Stimulated activated CD4-positive, alpha-beta T cell treated with anti-CD3 and anti-CD28 coated beads, Interleukin-1b, Interleukin-23, amount 100 ng/mL, for 48 hours (primary cell): ENCODE measurements at places on chromosomes 13 and 19.

DNA sequence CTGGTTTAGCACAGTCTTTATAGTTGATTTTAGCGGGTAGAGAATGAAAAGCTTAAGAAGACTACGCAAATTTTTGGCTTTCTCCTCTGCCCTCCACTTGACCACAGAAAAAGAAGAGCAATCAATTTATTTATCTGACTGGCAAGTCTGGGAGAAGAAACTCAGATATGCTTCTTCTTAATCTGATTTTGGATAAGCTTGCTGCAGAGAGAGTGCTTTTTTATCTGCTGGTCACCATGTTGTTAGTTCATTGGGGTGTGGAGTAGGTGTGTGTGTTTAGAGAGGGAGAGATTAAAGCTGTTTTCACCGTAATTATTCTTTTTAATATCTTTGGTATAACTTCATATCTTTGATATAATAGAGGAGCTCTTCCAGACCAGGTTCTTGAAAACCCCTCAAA, 471.4 kb upstream of the SLC10A2 start:
- no peak for DNase-seq

- DNase-seq, result no peak
Measured at GRCh38 chr13:46624353-46624752, 71.4 kb downstream of the LRCH1 start.

DNA sequence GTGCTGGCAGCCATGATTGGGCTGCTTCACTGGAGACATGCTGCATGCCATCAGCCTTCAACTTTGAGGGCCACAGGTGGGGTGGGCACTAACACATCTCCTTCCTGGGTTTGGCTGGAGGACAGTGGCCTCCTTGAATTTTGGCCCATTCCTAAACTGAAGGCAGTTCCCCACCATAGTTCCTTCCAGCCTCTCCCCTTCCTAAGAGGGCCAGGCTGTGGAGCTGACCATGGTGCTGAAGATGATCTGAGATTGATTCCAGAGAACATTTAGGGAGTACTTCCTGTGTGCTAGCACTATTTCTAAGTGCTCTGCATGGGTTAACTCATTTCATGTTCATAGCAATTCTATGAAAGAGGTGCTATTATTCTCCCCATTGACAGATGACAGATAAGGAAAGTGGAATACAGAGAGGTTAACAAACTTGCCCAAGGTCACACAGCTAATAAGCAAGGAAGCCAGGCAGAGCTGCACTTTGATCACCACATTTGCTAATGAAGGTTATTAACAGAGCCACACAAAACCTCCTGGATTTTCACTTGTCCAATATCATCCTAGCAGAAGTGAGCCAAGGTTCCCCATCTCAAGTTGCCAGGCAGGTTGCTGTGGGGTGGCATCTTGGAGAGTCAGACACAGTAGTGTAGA, 175.3 kb downstream of the ZIC5 start:
- DNase-seq, result peak; percentile 6

- DNase-seq, result no peak
Measured at GRCh38 chr13:62418872-62419271, 1003.2 kb upstream of the PCDH20 start.

DNA sequence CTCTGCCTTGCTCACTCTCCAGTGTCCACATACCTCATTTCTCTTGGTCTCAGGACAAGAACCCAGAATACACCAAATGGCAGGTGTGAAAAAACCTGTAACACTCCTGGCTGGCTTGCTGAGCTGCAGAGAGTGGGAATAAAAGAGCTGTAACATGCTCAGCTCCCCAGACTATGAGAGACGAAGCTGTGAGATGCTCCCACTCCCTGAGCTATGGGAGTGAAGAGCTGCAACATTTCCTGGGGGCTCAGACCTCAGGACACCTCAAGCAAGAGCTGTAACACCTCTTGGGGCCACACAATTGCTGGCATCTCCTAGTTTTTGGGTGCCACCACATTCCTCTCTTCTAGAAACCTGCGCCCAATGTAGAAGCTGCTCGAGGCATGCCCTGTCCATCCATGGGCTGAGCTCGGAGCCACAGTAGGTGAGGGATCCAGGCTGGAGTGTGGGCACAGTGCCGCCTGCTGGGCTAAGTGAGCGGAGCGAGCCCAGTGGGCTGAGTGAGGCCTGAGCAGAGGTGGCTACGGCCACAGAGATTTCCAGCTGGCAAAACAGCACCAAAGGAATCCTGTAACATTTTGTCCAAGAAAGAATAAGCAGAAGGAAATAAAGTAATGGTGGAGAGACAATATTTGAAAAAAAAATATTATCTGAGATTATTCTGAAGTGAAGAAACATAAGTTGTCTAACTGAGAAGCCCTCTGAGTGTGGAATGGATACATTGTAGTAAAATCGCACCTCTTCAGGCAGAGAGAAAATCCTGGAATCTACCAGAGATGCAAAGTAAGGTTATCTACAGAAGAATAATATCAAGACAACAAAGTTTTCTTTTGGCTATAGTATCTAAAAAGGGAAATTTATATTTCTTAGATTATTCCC, 186.2 kb upstream of the PCDH9 start:
- no peak for DNase-seq

DNA sequence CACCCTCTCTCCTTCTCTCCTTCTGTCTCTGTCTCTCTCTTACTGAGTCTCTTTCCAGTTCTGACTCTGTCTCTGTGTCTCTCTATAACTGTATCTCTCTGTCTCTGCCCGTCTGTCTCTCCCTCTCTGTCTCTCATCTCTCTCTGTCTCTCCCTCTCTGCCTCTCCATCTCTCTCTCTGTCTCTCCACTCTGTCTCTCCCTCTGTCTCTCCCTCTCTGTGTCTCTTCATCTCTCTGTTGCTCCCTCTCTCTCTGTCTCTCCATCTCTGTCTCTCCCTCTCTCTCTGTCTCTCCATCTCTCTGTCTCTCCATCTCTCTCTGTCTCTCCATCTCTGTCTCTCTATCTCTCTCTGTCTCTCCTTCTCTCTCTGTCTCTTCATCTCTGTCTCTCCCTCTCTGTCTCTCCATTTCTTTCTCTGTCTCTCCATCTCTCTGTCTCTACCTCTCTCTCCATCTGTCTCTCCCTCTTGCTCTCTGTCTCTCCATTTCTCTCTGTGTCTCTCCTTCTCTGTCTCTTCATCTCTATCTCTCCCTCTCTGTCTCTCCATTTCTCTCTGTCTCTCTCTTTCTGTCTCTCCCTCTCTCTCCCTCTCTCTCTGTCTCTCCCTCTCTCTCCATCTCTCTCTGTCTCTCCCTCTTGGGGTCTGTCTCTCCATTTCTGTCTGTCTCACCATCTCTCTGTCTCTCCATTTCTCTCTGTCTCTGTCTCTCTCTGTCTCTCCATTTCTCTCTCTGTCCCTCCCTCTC, 3.3 kb upstream of the MEIS3 start:
- no peak for DNase-seq

DNA sequence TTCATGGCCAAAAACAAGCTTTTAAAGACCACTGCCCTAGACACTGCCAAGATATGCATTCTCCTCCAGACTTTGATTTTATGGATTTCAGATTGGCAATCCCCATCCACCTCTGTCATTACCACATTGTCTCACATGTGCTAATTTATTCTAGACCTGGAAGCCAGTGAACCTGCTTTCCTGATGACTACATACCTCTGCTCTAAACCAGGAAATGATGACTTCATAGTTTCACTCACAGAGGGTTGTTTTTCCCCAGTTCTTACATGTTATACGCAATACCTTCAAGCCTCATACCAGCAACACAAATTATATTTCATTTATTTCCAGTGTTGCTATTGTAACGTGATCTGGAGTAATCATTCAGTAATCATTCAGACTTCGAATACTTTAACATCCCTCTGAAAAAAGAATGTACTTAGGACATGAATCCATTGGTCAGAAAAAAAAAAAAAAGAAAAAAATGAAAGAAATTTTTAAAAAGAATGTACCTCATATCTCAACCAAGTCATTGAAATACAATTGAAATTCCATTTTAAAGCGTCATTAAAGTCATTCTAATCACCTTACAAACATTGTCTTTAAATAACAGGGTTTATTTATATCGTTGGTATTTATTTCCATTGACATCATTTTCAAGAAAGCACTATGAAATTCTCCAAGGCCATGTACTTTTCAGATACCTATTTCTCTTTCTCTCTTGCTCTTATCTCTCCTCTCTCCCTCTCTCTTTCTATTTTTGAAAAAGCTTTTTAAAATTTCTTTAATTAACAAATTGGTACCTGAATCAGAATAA, 33.4 kb upstream of the KLF5 start:
- DNase-seq, result no peak

DNA sequence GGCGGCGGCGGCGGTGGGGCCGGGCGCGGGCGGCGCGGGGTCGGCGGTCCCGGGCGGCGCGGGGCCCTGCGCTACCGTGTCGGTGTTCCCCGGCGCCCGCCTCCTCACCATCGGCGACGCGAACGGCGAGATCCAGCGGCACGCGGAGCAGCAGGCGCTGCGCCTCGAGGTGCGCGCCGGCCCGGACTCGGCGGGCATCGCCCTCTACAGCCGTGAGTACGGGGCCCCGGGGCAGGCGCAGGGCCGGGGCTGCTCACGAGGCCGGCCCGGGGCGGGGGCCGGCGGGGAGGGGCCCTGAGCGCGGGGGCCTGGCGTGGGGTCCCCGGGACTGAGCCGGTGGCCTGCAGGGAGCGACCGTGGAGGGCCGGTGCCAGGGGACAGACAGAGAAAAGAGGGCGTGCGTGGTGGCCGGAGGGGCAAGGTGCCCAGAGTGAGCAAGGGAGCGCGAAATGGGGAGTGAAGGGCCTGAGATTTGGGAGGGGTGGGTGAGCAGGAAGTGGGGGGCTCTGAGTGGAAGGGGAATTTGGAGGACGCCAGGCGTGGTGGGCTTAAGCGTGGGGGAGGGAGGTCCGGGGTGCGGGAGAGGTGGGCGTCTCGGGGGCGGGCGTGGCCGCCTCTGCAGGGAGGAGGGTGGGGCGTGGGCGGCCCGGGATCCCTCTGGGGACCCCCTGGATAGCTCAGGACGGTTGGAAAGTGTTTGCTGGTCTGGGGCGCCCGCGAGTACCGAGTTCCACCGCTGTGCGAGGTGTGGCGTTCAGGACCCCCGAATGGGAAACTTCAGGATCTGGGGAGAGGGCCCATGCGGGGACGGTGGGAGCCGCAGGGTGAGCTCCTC, 575 bp downstream of the CARM1 start:
- peak; percentile 26 for DNase-seq

DNA sequence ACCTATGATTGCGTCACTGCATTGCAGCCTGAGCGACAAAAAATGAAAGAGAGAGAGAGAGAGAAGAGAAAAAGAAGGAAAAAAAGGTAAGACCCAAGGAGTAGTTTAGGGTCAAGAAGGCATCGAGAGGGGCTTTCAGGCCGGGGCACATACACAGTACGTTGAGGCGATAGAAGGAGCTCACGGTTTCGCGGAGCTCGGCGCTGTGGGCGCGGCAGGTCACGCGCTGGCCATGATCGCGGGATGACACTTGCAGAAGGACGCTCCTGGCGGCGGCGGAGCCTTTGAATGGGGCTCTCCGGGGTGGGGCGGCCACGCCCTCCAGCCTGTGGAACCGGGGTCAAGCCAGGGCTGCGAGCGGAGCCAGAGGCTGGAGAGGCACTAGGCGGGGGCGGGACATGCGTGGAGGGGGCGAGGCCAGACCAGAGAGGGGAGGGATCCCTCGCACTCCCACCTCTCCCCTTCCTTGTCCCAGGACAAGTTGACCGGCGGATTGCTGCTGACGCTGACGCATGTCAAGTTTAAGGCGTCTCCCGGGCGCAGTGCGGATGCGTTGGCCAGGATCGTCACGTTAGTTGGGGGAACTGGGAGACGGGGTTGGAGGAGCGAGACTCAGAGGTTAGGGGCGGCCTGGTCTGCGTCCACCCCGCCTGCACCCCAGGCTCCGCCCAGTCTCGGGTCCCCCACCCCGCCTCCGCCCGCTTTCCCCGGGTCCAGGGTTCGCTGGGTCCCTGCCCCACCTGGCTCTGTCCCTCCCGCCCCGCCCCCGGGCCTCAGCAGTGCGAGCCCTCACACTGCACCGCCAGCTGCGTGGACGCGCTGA, 6.9 kb downstream of the NPHS1 start:
- DNase-seq, result no peak

GRCh38 chr13:95642999-95643398, 1.5 kb downstream of the DZIP1 start:
- no peak for DNase-seq

DNA sequence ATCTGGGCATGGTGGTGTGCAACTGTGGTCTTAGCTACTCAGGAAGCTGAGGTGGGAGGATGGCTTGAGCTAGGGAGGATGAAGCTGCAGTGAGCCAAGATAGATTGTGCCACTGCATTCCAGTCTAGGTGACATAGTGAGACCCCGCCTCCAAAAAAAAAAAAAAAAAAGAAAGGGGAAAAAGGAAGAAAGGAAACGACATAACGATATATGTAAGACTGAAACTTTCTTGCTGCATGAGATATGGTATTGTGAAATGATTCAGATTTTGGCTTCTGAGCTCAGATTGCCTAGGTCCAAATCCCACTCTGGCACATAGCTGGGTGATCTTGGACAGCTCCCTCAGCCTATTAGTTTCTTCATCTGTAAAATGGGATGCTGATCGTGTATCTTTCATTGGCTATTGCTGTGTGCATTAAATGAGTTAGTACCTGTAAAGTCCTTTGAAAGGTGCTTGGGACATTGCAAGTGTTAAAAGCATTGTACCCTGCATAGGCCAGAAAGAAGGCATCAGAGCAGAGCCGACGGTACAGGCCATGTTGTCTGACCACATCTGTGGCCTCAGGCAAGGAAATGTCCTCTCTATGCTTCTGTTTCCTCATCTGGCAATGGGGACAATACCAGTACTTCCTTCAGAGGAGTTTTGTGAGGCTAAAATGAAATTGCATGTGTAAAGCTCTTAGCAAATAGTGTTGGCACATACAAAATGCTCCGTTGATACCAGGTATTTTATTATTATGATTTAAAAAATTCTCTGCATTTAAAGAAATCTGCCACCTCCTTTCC, 32.6 kb upstream of the SLC46A3 start:
- DNase-seq, result no peak

- no peak for DNase-seq
Measured at GRCh38 chr19:28883241-28883693, 329.7 kb downstream of the UQCRFS1 start.

DNA sequence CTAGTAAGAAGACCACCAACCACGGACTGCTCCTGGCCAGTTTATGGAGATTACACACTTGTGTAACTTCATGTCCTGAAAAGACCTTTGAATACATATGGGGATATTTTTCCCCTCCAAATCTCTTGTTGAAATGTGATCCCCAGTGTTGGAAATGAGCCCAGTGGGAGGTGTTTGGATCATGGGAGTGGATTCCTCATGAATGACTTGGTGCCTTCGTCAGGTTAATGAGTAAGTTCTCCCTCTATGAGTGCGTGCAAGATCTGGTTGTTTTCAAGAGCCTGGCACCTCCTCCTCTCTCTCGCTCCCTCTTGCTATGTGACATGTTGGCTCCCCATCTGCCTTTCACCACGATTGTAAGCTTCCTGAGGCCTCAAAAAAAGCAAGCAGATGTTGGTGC, 769.0 kb upstream of the SLITRK1 start:
- DNase-seq, result no peak
